Activated CD4-positive, alpha-beta T cell treated with anti-CD3 and anti-CD28 coated beads, Interleukin-2, amount 10 ng/mL, durations not matched to agents 7 days and 5 days (primary cell): ENCODE measurements at places on chromosomes 7 and 10. TPM values are rescaled to one million over a fixed set of nuclear protein-coding genes. Genes with fewer than 3 reads are reported as not detected.

The C7orf57 gene
- 0.21 TPM for total RNA-seq

The TUBAL3 gene
- not detected for total RNA-seq

The MEOX2 gene
- not detected for total RNA-seq

- DNase-seq, result no peak
Measured at GRCh38 chr7:27996141-27996540, 184.5 kb downstream of the JAZF1 start.

DNA sequence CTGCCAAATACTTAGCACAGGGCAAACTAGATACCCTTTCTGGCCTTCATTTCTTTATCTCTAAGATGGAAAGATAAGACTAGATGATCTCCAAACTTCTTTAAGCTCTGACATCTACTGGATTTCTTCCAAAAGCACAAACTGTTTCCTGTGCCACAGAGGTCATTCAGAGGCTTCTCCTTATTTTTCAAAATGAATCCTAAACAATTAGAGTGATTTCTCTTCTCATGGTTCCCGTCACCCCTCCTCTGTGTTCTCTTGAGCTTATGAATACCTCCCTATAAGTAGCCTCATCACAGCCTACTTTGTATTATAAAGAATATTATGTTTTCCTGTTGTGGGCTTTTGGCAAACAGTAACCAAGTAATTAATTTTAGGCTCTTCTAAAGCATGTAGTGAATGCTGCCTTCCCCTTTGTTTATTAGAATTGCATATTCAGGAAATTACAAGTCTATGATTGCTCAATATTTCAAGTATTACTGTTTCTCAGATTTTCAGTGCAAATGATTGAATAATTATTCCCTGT, 179.5 kb downstream of the REEP3 start:
- no peak for DNase-seq

- DNase-seq, result no peak
Measured at GRCh38 chr7:17022920-17023319, 141.1 kb upstream of the AGR3 start.

DNA sequence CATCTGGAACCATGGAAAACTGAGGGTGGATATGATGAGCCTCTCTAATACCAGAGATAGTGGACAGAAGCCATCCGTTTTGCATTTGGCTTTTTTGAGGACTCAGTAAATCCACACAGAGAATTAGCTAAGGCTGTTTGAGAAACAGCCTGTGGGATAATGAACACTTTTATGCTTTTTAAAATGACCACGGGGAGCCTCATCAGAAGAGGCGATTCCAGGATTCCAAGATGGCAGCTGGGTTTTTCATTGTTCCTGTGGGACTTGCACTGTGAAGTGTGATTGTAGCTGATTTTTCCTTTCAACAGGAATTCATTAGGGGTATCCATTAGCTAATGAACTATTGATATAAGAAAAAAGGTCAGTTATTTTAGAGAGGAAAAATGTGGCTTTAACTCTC, 353.2 kb downstream of the AUTS2 start:
- DNase-seq, result no peak

- DNase-seq, result no peak
Measured at GRCh38 chr10:117519286-117519685, 23.3 kb upstream of the EMX2 start.

GRCh38 chr10:131202990-131203389, 108.5 kb downstream of the TCERG1L start:
- no peak for DNase-seq

DNA sequence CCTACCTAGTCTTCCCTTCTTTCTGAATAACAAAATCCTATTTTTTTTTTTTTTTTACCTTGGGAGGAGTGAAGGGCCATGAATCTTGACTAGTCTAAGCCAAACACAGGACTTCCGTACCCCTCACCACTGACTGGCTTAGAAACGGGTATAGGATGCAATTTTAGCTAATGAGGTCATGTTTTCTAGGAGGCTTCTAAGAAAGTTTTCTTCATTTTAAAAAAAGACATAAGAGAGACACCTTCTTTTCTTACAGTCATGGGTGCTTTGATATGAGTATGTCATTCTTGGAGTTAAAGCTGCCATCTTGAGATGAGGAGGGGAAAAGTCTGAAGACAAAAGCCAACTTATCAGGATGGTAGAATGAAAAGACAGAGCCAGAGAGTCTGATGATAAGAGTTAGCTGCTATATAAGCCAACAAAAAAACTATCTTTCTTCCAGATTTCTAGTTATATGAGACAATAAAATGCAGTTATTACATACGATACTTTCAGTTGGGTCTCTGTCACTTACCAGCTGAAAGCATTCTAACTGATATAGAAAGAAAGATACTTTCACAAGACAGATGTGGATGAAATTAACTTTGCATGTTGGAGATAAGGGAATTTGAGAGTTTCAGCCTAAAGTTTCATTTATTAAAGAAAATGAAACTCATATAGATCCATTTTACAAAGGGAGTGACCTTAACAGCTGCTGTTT, 34.0 kb downstream of the ZNF438 start:
- no peak for DNase-seq

- DNase-seq, result no peak
Measured at GRCh38 chr10:47452495-47453140, 31.3 kb downstream of the ANXA8 start.

- no peak for DNase-seq
Measured at GRCh38 chr10:18205098-18205834, 65.0 kb downstream of the CACNB2 start.
